Endodermal cell (in vitro differentiated cells): ENCODE measurements at places on chromosomes 2 and 18.
A peak's percentile ranks its signal among the peaks of the same experiment; 100 is the strongest.

DNA sequence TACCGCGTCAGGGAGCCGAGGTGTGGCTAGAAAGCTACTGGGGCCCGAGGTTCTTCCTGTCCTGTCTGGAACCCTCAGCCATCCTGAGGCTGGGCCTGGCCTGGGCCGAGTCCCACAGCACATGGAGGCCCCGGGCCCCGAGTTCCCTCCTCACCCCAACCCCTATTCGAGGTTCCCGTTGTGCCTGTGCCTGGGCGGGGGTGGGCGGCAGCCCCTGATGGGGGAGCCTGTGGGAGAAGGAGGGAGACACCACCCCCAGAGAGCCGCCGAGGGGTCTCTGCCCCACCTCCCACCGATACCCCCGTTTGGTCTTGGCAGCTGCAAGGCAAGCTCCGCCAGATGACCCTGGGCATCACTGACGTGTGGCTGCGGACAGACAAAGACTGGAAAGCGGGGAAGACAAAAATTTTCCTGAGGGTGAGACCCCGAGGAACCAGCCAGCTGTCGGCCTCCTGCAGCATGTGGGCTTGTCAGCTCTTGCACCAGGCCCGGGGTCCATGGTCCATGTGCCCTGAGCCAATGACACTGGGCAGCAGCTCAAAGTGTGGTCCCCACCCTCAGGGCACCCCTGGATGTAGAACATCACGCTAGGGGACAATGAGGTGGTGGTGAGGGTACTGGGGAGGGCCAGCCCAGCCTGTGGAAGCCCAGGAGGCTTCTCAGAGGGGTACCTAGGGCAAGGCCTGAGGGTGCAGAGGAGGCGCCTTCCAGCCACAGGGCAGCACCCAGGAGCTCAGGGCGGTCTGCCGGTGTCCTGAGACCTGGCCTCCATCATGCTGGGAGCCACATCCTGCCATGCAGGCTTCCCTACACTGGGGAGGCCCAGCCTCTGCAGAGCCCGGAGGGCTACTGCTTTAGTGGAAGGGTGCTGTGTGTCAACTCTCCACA is 52.5 kb upstream of the GPR17 start:
- DNase-seq, result peak; percentile 33

DNA sequence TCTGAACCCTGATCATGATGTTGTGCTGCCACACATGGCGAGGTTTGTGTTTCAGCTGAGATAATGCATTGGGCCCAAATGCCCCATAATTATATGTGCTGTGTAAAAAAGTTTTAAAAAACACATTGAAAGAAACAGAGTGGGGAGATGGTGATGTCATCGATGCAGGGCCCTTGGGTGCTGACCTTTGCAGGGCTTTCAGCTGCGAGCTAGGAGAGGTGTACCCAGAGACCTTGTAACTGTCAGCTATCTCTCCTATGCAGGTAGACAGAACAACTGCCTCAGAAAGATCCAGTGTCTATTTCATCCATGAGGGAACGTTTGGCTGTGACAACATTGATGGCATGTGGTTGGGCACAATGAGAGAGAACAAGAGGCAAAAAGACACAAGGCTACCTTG is 286.9 kb upstream of the CELF4 start:
- DNase-seq, result no peak

- no peak for DNase-seq
These were observed 31.6 kb upstream of the NOSTRIN start for GRCh38 chr2:168770796-168771195.

DNA sequence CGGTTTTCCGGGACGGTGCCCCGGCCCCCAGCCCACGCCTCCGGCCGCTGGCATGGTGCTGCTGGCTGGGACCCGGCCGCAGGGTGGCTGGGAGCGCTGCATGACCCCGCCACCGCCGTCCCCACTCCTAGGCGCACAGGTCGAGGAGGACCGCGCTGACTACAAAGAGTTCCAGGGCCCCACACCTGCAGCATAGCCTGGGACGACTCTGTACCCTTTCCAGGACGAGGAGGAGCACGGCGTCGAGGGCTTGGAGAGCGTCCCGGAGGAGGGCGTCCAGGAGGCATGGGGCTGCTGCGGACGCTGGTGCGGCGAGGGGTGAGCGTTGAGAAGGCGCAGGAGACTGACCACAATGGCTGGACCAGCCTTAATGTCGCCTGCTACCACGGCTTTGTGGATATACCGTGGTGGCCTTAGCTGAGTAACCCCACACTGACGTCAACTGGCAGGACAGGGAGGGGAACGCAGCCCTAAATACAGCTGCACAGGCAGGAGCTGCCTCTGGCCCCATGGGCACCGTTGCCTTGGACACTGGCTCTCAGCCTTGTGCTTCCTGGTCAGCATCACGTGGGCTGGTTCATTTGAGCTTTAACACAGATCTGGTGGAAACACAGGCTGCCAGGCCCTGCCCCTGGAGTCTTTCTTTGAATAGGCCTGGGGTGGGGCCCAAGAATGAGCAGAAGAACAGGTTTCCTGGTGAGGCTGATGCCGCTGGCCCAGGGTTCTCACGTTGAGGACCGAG is 40.9 kb upstream of the TRIM43B start:
- no peak for DNase-seq

- DNase-seq, result no peak
These were observed 141.1 kb upstream of the ETAA1 start for GRCh38 chr2:67255933-67256615.

- DNase-seq, result no peak
These were observed 136.6 kb downstream of the RNF152 start for GRCh38 chr18:61756244-61756643.

GRCh38 chr18:32302806-32303205 is 113.0 kb downstream of the MEP1B start:
- no peak for DNase-seq

DNA sequence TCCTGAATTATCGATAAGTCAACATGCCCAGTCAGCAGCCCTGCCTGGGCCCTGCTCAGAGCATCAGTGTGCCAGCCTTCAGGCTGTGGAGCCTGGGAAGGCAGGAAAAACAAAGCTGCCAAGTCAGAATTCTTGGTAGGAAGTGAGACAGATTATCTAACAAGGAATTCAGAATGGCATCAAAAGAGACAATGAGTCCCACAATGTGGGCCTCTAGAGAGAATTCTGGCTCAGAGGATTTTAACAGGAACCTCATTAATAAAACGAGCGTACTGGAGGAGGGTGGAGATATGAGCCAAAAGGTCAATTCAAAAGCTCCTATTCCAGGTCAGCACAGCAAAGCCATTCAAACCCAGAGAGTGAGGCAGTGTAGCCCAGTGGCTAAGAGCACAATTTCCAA is 327.6 kb upstream of the MMADHC start:
- DNase-seq, result no peak

GRCh38 chr18:41992703-41993102 is 37.7 kb downstream of the PIK3C3 start:
- no peak for DNase-seq

- no peak for DNase-seq
These were observed 15.9 kb downstream of the TWIST2 start for GRCh38 chr2:238863749-238864206.

DNA sequence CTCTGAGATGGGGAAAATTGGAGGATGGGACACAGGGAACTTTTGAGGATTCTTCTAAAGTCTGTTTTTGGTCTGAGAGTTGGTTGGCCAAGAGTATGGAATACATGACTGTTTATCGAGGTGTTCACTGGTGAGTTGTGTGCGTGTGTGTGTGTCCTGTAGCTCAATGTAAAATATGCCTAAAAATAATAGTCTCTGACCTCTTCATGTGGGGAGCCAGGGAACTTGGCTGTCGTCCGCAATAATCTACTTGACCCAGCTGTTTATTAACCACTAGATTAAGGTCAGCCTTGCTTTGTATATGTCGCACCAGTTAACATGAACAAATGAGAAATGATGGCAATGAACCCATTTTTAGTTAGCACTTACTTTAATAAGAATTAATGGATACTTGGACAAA is 177.5 kb upstream of the TPO start:
- DNase-seq, result no peak

GRCh38 chr2:229343661-229344060 is 72.6 kb upstream of the PID1 start:
- no peak for DNase-seq

GRCh38 chr2:237022533-237022932 is 63.2 kb upstream of the COPS8 start:
- no peak for DNase-seq
